EH (cell line): ENCODE measurements at places on chromosomes 3 and 15.

DNA sequence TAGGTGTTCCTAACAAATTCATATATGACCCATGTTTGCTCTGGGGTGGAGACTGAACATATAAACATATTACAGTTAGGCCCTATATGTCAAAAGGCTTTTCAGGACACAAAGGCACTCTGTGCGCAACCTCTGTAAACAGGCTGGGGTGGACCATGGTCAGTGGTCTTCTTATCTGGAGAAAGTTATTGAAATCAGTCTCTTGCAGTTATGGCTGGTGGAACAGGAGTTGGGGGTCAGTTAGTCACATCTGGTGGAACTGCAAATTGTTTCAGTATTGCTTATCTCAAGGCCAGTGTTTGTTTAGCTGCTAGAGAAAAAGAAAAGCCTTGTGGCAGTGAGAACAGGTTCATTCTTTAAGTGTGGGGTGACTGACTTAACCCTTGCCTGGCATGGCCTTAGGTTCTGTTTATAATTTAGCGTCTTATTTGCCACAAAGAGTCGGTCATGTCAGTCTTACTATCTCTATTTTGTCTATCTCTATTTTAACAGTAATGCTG lies 5.9 kb upstream of the GP9 start:
- no peak for DNase-seq

DNA sequence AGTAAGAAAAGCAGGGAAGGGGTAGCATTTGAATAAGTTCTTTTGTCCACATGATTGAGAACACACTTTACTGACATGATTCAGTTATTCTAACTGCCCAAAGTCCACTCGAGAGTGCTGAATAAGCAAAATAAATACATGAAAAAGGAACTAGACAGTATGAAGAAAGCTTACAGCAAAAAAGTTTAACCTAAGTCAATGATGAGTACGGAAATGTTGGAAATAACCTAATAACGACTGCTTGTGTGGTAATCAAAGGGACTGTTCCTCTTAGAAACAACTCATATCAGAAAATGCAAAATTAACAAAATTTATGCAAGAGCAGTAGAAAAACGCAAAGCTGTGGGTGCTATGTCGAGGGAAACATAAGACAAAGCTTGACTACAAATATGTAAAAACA lies 36.6 kb downstream of the DMXL2 start:
- no peak for DNase-seq

- no peak for DNase-seq
These were observed 277.5 kb upstream of the AGTR1 start for GRCh38 chr3:148420242-148420641.

GRCh38 chr3:33131331-33132018 lies 17.7 kb downstream of the CRTAP start:
- peak; percentile 76 for DNase-seq

DNA sequence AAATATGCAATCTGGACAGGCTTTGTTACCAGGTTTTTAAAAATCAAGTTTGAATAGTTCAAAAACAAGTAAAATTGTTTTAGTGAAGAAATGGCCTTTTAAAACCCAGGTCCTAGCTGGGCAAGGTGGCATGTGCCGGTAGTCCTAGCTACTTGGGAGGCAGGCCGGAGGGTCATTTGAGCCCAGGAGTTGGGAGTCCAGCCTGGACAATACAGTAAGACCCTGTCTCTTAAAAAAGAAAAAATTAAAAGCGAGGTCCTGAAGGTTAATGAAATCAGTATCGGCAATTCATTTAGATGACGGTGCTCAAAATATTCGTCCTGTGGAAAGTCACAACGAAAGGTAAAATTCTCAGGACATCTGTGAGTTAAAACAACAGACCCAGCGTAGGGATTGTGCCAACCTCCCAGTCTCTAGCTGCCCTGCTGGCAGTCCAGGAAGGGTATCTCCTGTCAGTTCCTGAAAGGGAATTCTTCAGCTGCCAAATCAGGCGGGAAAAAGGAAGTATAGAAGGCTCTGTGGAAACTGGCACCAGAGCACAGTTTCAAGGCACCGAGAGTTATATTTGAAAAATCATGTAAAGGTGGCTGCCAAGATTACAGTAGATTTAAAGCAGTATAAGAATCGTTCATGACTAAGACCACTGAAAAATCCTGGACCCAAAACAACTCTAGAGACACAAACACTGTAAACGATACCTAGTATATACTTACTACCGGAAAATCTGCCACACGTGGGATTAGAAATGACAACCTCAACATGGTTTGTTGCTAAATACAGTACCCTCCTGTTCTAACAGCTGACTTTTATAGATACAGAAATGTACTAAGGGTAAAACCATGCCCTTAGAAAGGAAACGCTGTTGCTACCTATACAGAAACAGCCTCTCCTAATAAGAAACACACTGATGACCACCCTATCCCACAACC lies 1.2 kb upstream of the ABHD17C start:
- DNase-seq = no peak

- DNase-seq = peak; percentile 69
These were observed 84.2 kb upstream of the ZNF280D start for GRCh38 chr15:56817321-56818080.

DNA sequence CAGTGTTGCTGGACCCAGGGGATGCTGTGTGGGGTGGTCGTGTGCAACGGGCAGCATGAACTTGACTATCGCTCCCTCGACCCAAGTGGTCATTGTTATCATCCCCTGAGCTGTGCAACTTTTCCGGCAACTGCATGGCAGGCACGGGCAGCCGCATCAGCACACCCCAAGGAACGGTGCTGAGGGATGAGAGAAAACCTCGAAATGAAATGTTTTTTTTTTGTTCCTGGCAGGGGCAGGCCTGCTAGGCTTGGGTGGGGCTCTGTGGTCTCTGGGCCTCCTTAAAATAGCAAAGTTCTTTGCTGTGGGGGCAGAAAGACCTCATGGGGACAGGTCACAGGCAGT lies 51.4 kb downstream of the CORO2B start:
- DNase-seq = no peak

- DNase-seq = no peak
These were observed 15.1 kb upstream of the XYLB start for GRCh38 chr3:38331257-38332022.

DNA sequence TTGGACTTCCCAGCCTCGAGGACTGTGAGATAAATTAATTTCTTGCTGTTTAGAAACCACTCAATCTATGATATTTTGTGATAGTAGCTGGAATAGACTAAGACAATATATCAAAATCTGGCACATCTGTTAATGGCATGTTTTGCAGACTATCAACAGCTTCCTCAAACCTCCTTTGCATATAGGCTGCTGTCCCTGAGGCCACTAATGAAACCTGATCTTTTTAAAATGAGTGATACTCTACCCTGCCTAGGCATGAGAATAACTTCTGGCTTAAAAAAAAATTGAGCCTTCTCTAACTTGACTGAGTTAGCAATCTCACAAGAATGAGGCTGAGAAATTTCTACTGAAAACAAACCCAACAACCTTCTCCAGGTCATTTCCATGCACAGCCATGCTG lies 176.0 kb upstream of the CRBN start:
- no peak for DNase-seq

DNA sequence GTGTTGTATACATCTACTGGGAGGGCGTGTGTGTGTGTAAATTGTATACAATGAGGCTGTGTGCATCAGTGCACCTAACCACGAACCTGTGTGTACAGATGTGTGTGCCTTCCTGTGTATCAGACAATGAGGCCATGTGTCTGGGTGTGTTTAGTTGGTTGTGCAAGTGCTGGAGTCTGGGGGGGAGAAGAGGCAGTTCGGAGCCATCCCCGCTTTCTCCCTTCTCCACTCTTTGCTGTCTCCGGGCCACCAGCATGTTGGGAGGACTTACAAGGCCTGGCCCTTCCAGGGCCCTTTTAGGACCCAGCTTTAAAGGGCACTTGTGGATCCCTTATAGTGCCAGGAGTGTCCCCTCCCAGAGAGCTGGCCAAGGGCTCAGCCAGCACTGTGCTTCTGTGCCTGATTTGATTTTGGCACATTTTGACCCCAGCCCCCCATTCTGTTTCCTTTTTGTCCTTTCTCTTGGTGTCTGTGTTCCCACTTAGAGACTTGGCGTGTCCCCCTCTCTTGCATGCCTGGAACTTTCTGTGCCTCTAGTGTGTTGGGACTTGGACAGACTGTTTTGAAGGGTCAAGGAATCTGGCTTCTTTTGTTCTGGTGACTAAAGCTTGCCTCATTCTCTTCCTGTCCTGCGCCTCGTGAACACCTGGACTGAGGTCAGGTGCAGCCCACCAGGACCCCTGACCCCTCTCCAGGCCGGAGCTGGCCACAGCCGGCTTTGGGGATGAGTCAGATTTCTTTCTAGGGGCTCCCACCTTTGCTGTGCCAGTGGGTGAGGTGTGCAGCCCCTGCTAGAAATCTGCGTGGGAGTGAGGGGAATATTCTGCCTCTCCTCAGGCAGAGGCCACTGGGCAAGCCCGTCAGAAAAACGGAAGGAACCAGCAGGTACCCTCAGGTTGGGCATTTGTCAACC lies 1.5 kb downstream of the CTDSPL start:
- peak; percentile 27 for DNase-seq

DNA sequence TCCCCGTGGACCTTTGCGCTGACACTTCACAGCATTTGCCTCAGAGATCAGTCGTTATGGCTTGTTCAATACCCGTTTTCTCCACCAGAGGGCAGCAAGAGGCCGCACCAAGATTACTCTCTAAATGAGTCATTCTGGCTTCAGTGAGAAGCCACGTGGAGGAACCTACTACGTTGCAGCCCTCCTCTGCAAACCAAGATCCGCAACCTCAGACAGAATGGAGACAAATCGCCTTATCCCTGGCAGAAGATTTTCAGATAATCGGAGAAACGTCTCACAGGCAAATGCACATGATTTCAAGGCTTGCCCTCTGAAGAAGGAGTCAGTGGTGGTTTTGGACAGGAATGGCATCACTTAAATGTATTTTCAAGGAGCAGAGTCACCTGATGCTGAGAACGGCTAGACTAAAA lies 60.5 kb downstream of the GTPBP8 start:
- peak; percentile 81 for DNase-seq

DNA sequence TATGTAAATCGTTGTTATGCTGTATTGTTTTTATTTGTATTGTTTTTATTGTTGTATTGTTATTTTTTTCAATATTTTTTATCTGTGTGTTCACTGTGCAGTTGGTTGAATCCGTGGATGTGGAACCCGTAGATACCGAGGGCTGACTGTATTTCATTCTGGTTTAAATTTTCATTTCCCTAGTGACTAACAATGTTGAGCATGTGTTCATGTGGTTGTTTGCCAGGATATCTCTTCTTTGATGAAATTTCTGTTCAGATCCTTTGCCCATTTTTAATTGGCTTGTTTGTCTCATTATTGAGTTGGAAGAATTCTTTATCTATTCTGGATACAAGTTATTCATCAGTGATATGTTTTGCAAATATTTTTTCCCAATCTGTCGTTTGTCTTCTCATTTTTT lies 29.7 kb downstream of the STOML1 start:
- no peak for DNase-seq

- no peak for DNase-seq
These were observed 30.7 kb downstream of the DUOX2 start for GRCh38 chr15:45083223-45083622.

DNA sequence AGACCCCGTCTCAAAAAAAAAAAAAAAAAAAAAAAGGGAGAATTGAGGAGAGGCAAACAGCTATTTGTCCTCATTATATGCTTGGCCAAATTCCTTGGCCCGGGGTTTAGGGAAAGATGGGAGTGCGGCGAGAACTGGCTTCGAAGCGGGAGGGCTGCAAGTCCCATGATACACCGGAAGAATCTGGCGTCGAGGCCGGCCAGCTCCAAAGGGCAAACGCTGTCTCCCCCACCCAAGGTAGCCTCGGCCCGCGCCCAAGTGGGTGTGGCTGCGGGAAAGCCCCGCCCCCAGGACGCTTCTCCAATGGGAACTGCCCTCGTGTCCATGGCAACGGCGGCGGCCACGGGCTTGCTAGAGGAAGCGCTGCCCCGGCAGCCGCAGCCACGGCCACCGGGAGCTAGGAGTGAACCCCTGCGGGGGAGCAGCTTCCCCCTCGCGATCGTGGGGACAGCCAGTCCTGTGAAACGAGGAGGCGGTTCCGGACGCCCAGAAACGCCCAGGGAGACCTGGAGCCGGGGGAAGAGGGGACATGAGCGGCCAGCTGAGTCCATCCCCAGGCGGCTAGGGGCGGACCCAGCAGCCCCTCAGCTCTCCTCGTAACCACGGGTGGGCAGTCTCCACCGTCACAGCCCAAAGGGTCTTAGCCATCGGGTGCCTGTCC lies at the start of gene TTLL13:
Gene TTLL13 (plus strand): TSS at position 354 of the 661 bp plus-strand sequence. CDS start 1,075 bp downstream, outside the sequence.
- peak; percentile 90 for DNase-seq

DNA sequence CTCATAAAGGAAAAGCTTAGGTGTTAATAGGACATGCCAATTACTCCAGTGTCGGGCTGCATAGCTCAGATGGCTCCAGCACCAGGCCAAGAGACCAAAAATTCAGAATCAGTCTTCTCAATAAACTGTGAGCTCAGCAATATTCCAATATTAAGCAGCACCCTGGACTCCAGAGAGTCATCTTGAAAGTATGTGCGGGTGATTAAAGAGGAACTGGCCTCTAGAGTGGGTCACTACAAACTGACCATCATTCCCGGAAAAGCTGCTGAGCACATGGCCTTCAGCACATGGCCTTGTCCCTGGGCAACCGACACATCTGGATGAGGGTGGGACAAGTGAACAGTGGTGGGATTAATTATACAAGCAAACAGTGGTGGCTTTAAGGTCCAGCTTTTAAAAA lies 59.0 kb downstream of the MAGI1 start:
- peak; percentile 90 for DNase-seq

GRCh38 chr3:192494174-192494573 lies 233.2 kb downstream of the FGF12 start:
- no peak for DNase-seq

GRCh38 chr15:57031605-57032004 lies 113.2 kb downstream of the TCF12 start:
- peak; percentile 40 for DNase-seq

DNA sequence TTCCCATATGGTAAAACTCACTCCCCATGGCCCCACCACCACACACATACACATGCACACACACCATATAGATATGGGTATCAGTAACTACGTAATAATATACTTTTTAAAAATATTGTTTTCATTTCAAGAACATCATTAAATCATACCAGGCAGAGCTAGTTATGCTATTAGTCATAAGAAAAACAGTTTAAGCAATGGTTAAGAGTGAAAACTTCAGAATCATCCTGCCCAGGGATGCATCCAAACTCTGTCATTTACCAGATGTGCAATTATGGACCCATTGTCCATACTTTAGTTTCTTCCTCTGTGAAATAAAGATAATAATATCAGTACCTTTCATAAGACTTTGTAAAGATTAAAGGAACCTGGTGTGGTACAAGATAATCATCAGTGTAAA lies 608.3 kb downstream of the RBMS3 start:
- peak; percentile 65 for DNase-seq

DNA sequence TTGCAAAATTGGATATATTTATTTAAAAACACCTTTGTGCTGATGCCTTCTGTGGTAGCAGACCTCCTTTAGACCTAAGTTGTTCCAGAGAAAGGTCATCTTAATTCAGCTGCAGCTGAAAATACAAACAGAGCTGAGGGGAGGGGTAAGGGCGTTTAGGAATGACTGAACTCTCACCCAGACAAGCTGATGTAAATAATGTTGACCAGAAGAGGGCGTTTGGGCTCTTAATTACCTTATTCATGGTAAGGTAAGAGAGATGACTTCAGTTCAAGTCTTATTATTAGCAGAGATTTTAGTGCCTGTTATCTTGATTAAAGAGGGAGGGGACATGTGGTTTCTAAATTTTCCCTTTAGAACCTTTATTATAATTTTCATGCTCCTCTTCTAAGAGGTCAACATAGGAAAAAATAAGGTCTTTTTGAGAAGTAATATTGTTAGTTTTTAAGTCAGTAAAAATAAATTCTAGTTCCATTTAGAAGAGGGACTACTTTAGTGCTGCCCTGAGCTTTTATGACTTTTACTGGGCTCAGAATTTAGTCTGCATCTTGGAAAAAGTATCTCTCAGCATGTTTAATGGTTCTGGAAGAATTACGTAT lies 46.3 kb downstream of the GPR171 start:
- peak; percentile 54 for DNase-seq

- DNase-seq = no peak
These were observed 200.9 kb downstream of the MCTP2 start for GRCh38 chr15:94432279-94432678.
